Fibroblast of skin of right quadriceps (primary cell): ENCODE measurements at places on chromosomes 3 and 15.

- no peak for DNase-seq
These were observed 38.5 kb downstream of the IDH2 start for GRCh38 chr15:90063770-90064247.

DNA sequence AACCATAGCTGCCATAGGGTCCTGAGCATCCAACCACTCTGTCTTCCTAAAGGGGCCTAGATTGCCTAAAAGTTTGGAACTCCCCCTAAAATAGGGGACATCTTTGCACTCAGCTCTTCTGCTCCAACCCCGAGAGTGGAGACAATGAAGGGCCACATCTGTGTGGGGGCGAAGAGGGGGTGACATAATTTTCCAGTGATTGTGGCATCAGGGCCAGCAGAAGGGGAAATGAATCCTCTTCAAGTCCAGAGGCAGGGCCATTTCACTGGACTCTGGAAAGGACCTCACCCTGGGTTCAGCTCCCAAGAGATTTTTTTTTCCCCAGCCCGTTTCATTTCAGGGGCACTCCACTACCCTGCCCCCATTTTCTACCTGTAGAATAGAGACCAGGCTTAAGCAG lies 4.6 kb upstream of the ANKRD63 start:
- DNase-seq = no peak

- DNase-seq = peak; percentile 22
These were observed at the start of gene LIPH for GRCh38 chr3:185552358-185552877. Gene LIPH, minus strand, starts transcription at chr3:185552588. Its CDS starts 117 bp downstream, at chr3:185552471.

DNA sequence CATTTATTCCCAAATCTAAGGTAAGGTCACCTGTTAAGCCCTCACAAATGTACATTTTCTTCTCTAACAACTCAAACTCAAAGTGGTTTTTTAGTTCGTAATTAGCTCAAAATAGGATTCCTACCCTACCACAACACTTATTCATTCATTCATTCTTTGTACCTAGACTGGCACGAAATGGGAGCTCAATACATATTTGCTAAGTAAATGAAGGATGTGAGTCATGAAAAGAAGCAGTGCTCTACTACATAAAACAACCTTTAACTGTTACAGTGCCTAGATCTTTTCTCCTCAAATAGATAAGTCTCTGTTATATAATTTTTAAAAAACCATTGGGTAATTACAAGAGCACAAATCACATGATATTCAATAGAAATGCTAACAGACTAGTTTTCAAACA lies 13.1 kb downstream of the RSL24D1 start:
- no peak for DNase-seq

GRCh38 chr15:65576664-65577063 lies 34.3 kb downstream of the INTS14 start:
- DNase-seq = peak; percentile 75

DNA sequence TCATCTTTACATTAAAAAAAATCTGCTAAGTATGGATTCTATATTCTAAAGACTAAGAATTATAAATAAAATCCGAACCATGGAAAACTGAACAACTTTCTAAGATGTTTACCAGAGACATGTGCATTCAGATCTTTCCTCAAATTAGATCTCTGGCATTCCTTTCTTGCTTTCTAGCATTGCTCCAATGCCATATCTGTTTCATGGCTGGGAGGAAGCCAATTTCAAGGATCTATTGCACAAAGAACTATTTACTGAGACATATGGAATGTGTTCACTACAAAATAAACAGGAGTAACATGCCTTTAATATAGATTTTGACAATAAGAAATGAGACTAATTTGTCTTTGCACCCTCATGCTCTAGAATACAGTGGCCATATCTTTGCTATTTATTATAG lies 45.1 kb upstream of the NANOGP8 start:
- DNase-seq = peak; percentile 63

DNA sequence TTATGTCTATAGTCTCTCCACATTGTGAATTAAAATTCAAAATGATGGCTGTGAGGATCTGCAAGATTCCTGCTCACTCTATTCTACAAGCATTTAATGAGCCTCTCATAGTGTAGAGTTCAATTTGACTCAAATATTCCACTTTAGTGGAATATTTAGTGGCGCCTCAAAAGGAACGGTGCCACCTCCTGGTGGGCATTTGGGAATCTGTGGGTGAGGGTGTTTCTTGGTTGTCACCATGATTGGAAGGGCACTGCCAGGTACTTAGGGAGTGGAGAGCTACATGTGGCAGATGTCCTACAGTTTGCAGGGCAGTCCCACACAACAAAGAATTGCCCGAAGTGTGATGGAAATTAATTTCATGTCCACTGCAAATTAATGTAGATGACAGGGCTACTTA lies 21.5 kb upstream of the KCNMB3 start:
- peak; percentile 6 for DNase-seq

DNA sequence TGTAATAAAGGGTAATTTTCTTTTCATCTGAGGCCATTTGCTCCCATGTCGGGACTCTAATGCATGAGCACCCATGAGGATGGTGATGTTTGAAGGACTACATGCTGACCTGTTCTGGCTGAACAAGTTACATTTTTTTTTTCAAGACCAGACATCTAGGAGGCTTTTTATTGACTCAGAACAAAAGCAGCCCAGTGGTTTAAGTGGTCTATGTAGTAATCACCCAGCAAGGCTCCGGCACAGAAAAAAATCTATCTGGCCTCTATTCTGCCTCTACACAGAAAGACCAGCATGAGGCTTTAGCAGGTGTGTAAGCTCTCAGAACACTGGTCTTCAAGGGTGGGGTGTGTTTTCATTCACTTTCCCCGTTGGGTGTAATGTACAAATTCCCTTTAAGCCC lies 95.1 kb upstream of the ZBED2 start:
- peak; percentile 56 for DNase-seq

- DNase-seq = no peak
These were observed 4.1 kb upstream of the STAB1 start for GRCh38 chr3:52490939-52491526.

DNA sequence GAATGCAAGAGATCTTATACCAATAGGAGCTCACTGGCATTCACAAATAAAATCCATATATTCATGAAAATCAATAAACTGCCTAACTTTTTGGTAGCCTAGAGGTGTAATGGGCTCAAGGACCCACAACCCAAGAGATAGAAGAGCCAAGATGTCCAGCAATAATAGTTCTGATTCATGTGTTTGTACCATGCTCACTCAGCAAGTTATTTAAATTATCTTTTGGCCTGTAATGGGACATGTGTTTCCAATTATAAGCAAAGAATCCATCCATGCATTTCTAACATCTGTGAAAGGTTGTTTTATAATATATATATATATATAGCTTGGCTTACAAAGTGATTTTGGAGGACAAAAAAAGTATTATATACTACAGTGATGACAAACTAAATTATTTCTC lies 29.7 kb upstream of the SHC4 start:
- peak; percentile 66 for DNase-seq

DNA sequence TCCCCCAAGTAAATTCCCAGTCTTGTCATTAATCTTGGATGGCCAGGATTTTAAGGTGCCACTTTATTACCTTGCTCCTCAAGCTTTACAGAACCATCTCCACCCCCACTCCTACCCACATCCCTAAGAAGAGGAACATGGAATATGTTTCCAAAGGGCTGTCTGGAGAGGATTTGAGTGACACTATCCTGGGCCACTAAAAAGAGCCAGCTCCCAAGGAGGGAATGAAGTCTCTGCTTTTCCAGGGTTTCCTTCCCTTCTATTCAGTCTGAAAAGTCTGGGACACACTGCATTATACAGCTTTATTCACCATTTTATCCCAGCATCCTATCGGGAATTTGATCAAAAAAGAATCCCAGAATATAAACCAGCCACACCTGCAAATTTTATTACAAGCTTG lies 35.6 kb upstream of the MECOM start:
- DNase-seq = no peak

- no peak for DNase-seq
These were observed 23.8 kb upstream of the PSMD6 start for GRCh38 chr3:64046996-64047594.

GRCh38 chr3:121295452-121295851 lies 250.3 kb downstream of the POLQ start:
- no peak for DNase-seq

DNA sequence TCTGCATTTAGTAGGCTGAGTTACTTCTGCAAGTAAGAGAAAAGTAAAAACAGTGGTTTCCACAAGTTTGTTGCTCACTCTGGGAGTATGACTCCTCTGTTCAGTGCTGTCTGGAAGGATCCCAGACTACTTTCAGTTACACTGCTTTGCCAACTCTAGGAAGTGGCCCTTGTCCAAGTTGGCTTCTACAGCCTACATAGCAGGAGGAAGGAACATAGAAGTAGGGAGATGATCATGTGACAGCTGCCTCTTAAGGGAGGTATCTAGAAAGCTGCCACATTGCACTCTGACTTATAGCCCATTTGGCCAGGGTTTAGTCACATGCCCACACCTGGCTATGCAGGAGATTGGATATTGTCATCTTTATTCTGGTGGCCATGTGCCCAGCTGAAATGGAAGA lies 298.1 kb downstream of the NSUN3 start:
- DNase-seq = peak; percentile 10

- no peak for DNase-seq
These were observed 43.1 kb downstream of the COL8A1 start for GRCh38 chr3:99681512-99681911.

DNA sequence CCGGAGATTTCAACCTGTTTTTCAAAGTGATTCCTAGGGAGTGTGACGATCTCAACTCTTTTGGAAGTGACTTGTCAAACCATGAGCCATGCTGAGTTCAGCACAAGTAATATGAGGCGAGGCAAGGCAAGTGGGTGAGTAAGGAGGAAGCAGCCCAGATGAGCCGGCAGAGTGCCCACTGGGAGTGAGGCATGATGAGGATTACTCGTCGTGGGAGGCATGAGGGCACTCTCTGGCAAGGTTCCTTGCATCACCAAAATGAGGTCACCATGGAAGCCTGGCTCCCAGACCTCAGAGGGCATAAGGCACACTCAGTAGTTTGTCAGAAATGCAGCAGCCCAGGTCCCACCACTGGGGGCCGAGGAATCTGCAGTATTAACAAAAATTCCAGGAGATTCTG lies 636.1 kb downstream of the MAGI1 start:
- DNase-seq = peak; percentile 85

GRCh38 chr3:141291559-141292355 lies 60.1 kb downstream of the PXYLP1 start:
- no peak for DNase-seq

- no peak for DNase-seq
These were observed 44.7 kb upstream of the CADPS start for GRCh38 chr3:62919784-62920465.

GRCh38 chr3:111610612-111611054 lies 15.5 kb upstream of the ZBED2 start:
- DNase-seq = no peak
